ENCODE measurements at places on chromosomes 13 and 19.

- no peak for DNase-seq
Measured at GRCh38 chr13:110110783-110111182, 196.2 kb downstream of the COL4A1 start.

- peak; percentile 66 for DNase-seq
Measured at GRCh38 chr13:79423801-79424642, 18.0 kb upstream of the RBM26 start.

GRCh38 chr13:93847162-93847561 lies 620.6 kb downstream of the GPC6 start:
- DNase-seq: peak; percentile 42

GRCh38 chr19:9673912-9674662 lies 813 bp downstream of the ZNF562 start:
- DNase-seq: no peak

- DNase-seq: no peak
Measured at GRCh38 chr13:70311191-70311590, 202.9 kb upstream of the KLHL1 start.

GRCh38 chr13:42373048-42373812 lies 101.3 kb downstream of the AKAP11 start:
- DNase-seq: no peak

DNA sequence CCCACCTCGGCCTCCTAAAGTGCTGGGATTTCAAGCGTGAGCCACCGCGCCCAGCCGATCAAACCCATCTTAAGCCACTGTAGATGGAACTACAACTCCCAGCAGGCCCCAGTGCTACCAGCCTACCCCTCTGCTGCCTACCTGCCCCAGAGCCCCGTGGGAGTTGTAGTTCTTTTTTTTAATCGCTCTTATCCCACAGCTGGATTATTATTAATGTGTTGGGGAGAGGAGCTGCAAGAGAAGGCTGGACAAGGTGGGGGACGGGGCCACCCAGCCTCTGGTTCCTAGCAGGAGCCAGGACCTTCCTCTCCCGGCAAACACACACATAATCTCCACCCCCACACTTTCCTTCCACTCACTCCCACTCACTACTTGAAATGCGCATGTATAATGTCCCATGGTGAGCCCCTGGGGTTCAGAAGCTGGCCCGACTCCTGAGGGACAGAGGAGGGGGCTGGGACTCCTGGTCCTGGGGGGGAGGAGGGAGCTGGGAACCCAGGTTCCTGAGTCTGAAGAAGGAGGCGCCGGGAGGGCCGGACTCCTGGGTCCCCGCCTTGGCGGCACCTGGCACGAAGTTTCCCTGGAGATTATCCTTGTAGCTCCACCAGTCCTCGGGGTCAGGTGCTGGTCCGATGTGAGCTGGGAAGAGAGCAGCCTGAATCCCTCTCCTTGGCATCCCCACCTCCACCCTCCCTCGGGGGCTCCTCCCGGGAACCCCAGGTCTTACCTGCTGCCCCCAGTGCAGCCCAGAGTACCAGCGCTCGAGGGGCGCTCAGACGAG lies 958 bp downstream of the CA11 start:
- DNase-seq: peak; percentile 64

- DNase-seq: no peak
Measured at GRCh38 chr13:82688400-82688994, 1193.8 kb downstream of the SLITRK1 start.

GRCh38 chr13:43878892-43879754 lies at the start of gene CCDC122:
CCDC122 (minus strand) TSS chr13:43879740; CDS start chr13:43869376, 10,364 bp downstream.
- DNase-seq: peak; percentile 88

DNA sequence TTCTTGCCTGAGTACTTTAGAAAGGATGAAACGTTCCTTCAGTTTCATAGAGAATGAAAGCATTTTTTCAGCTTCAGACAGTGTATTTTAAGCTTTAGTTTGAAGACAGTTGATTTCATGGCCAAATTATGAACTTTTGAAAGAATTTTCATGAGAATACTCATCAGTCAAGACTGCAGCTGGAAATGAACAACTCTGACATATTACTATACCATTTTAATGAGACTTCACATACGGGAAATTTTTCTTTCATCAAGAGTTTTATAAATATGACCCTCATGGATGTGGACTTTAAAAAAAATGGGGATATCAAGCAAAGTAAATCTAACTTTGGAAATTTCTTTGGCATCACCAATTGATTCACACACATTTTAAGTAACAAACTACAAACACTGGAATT lies 6.4 kb downstream of the LATS2 start:
- peak; percentile 74 for DNase-seq

DNA sequence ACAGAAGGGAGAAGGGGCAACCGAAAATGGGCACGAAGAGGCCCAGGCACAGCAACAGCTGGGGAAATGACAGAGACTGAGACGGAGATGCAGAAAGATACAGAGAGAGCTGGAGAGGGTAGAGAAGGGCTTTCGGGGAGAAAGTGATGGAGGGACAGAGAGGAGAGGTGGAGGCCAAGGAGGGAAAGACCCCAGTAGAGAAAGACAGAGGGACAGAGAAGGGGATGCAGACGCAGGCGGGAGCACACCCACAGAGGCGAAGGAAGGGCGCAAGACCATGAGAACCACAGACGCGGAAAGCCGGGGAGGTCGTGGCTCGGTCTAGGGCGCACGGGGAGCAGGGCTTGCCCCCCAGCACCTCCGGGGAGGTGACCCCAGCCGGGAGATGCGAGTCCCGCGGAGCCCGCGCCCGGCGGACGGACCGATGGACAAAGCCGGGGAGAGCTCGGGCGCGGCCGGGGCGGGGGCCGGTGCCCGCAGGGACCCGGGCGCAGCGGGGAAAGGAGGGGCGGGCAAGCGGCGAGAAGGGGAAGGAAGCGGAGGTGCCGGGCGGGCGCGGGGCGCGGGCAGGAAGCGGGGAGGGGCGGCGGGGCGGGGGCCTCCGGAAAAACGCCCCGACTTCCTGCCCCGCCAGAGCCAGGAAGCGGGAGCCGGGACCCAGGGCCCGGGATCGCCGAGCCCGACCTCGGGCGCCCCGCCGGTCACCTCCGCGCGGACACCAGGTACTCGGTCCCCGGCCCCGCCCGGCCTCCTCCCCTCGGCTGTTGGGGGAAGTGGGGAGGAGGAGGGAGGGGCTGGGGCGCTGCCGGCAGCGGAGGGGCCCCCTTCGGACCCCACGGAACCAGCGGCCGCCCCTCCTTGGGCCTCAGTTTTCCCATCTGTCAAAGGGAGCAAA lies at the start of gene ARHGEF1:
Gene ARHGEF1, plus strand, starts transcription at position 617 of the 895 bp plus-strand sequence. CDS start 4,899 bp downstream, outside the sequence.
- DNase-seq: peak; percentile 27

DNA sequence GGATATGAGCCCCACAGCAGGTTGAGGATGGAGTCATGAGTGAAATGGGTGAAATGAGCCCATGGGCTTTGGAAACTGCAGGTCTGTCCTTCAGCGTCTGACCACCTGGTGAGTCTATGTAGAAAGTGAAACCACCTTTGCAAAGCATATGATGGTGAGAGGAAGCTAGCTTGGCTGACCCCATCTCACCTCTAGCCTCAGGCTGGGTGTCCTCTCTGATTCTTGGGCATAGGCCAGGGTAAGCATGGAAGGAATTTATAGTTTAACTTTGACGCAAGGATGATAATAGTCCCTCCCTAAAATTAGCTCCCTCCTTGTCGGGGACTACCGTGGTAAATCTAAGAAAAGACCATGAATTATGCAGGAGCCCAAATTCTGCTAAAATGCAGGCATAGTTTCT lies 16.8 kb upstream of the PSG9 start:
- DNase-seq: no peak

GRCh38 chr13:50070186-50070585 lies 54.9 kb downstream of the KCNRG start:
- DNase-seq: no peak

DNA sequence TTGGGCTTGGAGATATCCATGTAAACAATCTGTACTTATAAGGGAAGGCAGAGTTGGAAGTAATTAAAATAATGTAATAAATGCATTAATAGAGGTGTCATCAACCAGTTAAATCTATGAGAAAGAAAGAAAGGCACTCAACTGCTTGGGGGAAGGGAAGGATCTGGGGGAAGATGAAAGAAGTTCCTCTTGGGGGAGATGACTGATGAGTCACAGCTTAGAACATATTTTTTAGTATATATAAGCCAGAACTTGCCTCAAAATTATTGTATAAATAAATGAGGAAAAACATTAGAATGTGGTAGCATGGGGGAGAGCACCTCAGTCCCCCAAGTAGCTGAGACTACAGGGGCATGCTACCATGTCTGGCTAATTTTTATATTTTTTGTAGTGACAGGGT lies 205.8 kb downstream of the GGACT start:
- peak; percentile 15 for DNase-seq

GRCh38 chr19:39128516-39129079 lies 3.0 kb downstream of the PAK4 start:
- peak; percentile 39 for DNase-seq

DNA sequence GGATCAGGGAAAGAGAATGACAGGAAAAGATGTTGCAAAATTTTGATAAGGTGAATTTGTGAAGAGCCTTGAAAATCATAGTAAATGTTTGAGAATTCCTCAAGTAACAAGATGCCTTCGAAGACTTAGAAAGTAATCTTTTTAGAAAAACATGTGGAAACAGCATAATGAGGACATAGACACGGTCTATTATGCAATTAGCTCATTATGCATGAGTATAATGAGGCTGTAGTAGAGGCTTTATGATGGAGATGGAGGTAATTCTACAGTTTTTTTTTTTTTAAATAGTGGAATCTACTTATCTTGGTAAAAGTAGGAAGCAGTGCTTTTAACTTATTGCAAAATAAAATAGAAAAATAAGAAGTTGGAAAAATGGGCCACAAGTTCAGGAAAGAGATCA lies 1329.1 kb upstream of the SPRY2 start:
- DNase-seq: no peak

GRCh38 chr19:29551774-29552173 lies 26.0 kb downstream of the VSTM2B start:
- DNase-seq: no peak

DNA sequence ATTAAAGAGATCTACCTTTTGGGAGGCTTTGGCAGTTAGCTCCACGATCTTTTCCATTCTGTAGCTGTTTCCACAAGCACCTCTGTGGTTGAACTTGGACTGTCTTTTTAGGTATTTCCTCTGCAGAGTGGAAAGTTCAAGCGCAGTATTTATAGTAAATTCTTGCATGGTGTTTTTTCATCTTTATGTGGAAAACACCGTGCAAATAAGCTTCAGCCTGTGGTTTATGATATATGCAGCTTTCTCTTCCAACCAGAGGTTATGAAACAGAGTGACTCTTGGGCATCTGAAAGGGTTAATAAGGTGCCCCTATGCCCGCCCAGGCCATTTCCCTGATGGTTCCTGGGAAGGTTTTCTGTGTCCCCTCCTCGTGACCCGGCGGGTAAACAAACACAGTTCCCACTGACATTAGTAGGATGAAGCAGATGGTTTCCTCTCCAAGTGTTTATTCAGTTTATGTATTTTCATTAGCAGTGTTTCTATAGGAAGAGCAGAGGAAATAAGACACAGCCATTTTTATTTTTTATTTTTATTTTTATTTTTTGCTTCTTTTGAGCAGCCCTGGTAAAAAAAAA lies 39.7 kb upstream of the RNF113B start:
- no peak for DNase-seq

All from AG10803 (cell line).